ENCODE measurements at places on chromosomes 7 and 10.

DNA sequence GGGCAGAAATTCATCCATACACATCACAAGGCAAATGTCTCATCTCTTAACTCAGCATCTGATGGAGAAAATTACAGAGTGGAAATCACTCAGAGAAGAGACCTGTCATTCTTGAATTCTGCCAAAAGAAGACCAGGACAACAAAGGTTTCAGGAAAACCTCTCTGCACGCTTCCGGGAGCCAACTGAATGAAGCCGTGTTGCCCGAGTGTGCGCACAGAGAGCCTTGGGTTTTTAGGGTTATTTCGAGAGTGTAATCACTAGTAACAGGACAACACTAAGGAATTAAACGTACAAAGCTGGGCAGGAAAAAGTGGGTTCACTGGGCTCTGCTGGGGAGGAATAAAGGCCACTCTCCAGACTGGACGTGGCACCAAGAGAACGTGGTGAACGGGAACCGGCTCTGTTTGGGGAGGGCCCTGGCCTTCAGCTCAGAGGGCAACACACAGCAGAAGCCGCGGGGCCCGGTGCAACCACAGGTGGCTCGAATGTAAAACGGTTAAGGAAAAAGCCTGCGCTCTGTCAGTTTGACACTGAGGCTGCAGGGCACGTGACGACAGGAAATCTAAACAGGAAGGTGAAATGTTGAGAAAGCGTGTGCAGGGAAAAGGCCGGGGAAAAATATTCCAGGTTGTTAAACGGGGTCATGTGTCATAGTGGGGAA lies 331.5 kb downstream of the DNAJB6 start:
- no peak for DNase-seq

- no peak for DNase-seq
Measured at GRCh38 chr7:110568932-110569331, 522.0 kb upstream of the LRRN3 start.

DNA sequence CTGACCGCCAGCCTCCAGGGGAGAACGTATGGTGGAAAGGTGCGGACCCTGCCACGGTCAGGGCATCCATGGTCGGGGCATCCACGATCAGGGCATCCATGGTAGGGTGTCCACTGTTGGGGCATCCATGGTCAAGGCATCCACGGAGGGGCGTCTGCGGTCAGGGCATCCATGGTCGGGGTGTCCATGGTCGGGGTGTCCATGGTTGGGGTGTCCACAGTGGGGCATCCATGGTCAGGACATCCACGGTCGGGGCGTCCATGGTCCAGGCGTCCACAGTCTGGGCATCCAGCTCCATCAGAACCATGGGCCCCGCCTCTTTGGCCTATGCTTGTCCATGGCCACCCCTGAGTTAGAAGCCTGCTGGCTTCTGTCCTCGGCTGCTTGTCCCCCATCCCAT lies 148.1 kb downstream of the ADARB2 start:
- DNase-seq = no peak

GRCh38 chr7:41030673-41031072 lies 672.2 kb downstream of the INHBA start:
- DNase-seq = no peak

GRCh38 chr7:88224601-88225275 lies 4.9 kb upstream of the SRI start:
- DNase-seq = no peak

DNA sequence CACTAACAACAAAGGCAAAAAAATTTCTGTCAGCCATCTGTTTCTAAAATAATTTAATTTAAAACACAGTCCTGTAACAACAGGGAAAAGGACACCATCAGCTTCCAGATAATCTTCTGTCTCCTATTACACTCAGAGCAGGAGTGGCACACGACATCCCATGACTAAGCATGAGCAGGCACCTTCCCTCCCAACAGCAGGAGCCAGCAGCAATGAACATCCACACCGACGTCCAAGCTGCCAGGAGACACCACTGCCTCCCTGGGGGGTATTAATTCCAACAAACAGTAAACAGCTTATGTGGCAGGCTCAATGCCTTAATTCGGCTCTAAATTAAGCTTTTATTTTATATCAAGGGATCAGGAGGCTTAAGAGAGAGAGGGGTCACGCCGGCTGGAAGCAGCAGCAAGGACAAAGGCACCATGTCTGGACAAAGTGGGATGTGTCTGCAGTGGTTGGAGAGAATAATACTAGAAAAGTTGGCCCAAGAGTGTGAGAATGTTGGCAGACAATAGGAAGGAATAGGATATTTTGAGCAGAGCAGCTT lies 45.7 kb downstream of the KIAA1549 start:
- no peak for DNase-seq

- DNase-seq = no peak
Measured at GRCh38 chr7:66800591-66800990, 60.1 kb downstream of the RABGEF1 start.

DNA sequence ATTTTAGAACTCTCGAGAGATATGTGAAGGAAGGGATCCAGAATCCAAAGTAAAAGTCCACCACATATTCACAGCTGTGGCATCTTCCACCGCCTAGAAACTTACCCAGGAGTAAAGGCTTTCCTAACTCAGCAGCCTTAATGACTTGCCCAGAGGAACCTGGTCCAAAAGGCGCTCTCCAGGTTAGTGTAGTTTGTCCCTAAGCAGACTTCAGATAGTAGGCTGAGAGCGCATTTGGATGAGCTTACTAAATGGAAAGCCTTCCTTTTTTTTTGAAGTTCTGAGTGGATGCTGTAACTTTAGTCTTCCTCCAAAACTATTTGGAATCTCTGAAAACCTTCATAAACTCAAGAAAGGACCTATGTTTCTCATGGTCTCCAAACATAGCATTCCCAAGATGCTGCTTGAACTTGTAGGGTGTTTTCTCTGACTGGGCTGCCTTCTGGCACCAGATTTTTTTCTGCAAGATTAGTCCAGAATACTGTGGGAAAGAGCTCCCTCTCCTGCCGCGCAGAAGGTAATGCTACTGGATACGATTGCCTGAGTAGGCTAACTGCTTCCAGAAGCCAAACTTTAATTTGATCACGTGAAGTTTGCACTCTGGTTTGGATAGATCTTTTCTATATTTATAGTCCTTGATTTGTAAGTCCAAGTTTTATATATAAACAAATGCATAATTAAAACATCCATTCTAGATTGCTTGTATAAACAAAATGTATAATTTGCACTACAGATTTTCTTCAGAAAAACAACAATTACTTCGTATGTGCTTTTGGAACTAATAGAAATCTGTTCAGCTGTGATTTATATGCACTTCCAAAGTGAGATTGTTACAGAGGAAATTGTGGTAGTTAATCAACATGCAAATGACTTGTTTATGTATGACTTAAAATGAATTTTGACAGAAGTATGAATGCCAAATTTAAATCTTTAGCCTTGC lies 19.6 kb upstream of the GPR37 start:
- DNase-seq = no peak

DNA sequence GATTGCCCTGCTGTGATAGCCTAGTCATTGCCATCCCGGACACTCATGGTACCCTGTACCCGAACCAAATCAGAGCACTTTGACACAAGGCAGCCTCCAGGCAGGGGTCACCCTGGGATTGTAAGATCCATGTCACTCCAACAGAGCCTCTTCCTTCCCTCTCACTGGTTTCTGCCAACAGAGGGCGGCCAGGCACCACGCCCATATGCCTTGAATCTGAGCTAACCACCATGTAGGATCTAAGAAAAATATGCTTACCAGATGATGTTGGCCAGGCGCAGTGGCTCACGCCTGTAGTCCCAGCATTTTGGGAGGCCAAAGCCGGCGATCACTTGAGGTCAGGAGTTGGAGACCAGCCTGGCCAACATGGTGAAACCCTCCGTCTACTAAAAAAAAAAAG lies 389.2 kb upstream of the KLF6 start:
- no peak for DNase-seq

- no peak for DNase-seq
Measured at GRCh38 chr7:37666026-37666799, 17.4 kb upstream of the GPR141 start.

DNA sequence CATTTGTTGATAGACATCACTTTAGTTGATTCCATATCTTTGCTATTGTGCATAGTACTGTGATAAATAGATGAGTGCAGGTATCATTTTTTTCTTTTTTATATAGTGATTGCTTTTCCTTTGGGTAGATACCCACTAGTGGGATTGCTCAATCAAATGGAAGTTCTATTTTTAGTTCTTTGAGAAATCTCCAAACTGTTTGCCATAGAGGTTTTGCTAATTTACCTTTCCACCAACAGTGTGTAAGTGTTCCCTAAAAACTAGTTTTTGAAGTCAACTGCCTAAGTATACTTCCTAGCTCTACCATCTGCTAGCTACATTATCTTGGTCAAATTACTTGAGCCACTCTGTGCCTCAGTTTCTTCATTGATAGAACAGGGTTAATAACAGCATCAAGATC lies 31.5 kb upstream of the RSBN1L start:
- DNase-seq = no peak

GRCh38 chr10:18418541-18419215 lies 232.7 kb downstream of the NSUN6 start:
- no peak for DNase-seq

DNA sequence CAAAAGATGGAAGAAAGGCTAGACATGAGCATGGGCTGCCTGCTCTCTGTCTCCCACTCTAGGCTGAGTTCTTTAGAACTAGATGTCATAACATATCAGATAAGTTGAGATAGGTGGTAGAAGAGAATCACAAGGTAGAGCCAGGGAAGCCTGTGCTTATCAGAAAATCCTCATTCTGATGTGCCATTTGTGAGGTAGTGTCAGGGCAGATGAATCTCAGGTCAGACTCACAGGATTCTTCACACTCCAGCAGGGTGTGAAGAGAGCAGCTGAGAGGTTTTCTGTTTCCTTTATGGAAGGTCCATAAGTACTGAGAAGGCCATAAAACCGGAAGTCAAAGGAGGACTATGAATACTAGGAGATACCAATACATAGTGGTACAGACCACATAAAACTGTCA lies 132.9 kb downstream of the RNLS start:
- no peak for DNase-seq

DNA sequence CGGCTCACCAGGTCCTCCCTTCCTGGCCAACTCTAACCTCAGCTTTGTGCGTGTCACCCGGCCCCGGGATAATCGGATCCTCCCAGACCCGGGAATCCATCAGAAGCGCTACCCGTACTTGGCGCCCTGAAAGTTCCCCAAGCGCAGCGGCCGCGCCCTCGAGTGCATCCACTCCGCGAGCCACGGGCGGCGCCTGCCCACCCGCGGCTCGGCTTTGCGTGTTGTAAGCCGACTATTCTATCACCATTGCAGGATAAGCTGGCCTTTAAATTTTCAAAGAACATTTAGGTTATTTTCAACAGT lies 35.7 kb upstream of the EBLN1 start:
- no peak for DNase-seq

DNA sequence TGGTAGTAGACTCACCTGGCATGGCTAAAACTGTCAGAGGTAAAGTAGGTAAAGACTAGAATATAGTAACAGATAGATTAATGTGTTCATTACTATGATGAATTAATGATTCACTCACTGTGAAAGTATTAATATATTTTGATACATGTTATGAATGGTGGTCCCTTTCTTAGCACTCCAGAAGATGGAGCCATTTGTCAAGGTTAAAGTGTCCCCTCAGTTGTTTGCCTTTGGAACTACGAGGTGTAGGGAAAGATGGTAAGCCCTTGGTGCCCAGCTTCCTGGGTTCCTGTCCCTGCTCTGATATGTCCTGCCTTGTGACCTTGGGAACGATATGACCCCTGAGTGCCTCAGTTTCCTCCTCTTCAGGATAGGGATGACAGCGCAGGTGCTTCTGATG lies 49.4 kb downstream of the HTRA1 start:
- no peak for DNase-seq

DNA sequence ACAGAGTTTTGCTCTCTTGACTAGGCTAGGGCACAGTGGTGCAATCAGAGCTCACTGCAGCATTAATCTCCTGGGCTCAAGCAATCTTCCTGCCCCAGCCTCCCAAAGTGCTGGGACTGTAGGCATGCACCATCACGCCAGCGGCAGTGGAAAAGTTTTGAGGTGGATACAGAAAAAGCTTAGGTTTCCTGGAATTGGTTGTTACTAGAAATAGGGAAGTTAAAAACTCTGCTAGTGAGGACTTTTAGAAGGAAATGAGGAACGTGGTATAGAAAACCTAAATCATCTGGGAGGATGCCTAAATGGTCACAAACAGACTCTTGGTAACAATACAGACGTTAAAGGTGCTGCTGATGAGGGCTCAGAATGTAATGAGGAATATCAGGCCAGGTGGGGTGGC lies 10.9 kb upstream of the SNX8 start:
- no peak for DNase-seq

GRCh38 chr7:117424090-117424829 lies 3.0 kb downstream of the ASZ1 start:
- DNase-seq = no peak

DNA sequence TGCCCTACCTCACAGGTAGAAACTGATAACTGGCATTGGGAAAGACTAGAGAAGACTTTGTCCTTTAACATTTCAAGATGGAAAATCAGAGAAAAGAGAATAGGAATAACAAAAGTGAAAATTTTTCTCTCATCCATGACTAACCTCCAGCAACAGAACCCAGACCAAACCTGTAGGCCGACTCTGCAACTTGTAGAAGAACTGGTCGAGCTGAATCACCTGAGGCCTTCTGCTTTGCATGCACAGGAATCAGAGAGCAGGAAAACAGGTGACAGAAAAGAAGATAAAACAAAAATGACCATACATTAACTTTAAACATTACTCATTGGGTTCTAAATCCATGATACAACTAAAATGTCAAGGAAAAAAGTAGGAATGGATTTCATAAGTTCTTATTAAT lies 137.1 kb downstream of the SLC25A13 start:
- no peak for DNase-seq

GRCh38 chr10:123769647-123770046 lies 103.5 kb downstream of the GPR26 start:
- no peak for DNase-seq

- DNase-seq = no peak
Measured at GRCh38 chr10:113533801-113534200, 19.1 kb upstream of the HABP2 start.
